ENCODE measurements at places on chromosomes 3 and 15. TPM values are rescaled to one million over a fixed set of nuclear protein-coding genes. Genes with fewer than 3 reads are reported as not detected.

DNA sequence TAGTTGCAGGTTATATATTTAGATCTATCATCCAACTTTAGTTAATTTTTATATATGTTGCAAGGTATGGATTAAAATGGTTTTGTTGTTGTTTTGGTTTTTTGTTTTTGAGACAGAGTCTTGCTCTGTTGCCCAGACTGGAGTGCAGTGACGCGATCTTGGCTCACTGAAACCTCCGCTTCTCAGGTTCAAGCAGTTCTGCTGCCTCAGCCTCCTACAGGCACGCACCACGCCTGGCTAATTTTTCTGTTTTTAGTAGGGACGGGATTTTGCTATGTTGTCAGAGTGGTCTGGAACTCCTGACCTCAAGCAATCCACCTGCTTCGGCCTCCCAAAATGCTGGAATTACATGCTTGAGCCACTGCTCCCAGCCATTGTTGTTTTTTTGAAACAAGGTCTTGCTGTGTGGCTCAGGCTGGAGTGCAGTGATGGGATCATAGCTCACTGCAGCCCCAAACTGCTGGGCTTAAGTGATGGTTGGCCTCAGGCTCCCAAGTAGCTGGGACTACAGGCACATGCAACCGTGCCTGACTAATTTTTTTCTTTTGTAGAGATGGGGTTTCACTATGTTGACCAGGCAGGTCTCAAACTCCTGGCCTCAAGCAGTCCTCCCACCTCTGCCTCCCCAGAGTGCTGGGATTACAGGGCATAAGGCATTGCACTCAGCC lies 92.0 kb downstream of the ZNF609 start:
- no peak for DNase-seq

DNA sequence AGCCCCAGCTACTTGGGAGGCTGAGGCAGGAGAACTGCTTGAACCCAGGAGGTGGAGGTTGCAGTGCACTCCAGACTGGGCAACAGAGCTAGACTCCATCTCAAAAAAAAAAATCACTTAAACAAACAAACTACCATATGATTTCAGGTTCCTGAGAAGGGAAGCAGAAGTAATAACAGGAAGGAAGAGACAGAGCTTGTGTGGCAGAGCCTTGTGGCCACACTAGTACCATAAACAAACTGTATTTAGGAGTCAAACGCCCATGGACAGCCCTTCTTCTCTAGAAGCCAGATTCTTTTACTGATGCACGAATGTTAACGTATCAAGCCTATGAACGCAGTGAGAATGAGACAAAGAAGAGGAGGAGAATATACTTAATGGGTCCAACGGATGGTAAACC lies 12.0 kb downstream of the MTMR10 start:
- no peak for DNase-seq

- DNase-seq, result peak; percentile 70
Measured at GRCh38 chr3:65851827-65852226, 186.9 kb downstream of the MAGI1 start.

DNA sequence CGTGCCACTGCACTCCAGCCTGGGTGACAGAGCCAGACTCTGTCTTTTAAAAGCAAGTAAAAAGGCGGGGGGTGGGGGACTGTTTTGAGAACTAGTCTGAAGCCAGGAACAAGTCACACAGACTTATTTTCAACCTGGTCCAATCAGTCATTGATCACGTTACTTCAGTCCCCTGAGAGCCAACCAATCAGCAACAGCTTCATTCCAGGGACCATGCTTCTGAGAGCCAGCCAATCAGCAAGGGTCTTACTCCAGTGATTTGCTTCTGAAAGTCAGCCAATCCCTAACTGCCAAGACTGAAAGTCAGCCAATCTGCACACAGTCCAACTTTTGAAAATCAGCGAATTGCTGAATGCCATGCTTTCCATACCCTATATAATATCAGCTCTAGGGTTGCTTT lies 48.6 kb upstream of the C15orf39 start:
- no peak for DNase-seq

DNA sequence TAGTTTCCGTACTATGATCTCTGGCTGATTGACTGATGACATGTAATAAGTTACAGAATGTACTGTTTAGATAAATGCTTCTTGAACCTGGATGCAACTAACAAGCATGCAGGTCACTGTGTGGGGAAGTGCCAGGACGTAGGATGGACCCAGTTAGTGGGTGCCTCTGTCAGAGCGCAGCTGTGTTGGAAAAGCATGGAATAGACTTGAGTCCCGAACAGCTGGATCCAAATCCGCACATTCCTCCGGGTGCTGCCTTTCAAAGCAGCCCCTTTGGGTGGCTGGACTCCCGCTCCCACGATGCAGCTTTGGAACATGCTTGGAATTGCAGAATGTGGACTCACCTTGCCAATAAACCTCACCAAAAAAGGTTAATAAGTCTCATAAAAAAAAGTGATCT lies 35.5 kb upstream of the ALDH1A3 start:
- DNase-seq, result no peak

DNA sequence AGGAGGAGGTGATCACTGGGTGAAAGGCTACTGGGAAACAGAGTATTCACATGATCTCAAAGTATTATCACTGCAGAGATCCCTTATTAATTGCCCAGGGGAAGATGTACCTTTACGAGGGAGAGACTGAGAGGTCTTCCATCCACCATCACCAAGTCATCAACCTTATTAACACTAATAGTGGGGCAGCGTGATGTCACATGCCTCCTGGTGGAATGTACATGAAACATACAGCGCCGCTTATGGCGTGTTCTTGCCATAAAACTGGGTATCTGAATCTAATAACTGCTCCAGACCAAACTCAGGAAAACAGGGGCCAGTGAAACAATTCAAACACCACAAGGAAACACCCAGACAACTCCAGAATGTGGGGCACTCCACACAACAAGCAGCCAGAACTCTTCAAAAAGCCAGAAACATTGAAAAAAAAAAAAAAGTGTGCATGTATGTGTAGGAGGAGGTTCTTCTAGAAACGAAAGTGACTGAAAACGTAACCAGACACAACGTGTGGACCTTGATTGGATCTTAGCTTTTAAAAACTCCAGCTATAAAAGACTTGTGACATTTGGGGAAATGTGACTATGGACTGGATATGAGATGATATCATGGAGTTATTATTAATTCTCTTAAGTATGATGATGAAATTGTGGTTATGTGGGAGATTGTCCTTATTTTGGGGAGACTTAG lies 4.6 kb downstream of the STIMATE start:
- DNase-seq, result no peak

DNA sequence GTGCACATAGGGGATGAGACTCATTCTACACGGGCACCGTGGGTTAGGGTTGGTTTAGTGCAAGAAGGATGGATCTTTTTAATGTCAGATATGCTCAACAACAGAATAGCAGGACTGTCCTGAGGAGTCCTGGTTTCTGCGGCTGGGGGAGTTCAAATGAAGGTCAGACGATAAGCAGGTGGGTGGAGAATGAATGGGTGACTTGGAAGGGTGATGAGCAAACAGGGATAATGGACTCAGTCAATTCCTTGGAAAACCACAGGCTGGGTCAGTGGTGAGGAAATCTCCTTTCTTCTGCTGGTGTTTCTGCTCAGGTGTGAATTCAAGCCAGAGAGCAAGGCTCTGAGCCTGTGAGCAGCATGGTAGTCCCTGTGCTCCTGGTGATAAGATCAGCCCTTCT lies 59.9 kb downstream of the MESD start:
- DNase-seq, result no peak

DNA sequence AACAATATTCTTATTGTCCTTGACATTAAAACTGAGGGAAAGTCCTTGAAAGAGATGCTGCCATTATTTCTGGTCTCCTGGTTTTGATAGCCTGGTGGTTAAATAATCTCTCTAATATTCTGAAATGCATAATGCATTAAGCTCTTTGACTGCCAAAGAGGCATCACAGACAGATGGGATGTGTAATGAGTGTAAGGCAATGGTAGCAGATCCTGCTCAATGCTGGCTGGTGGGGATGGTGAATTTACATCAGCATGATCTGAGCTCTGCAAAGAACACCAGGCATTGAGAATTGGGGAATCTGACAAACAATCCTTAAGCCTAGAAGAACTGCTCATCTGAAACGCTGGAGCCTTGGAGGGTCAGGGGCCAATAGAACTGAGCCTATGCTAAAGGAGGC lies 528.6 kb upstream of the LMCD1 start:
- no peak for DNase-seq

Gene SI
- polyA plus RNA-seq, result not detected

Gene MOBP
- polyA plus RNA-seq, result not detected

Gene CLRN1
- not detected for polyA plus RNA-seq

Gene KLHL40
- polyA plus RNA-seq, result not detected

Gene HDGFL3
- polyA plus RNA-seq, result 71.6 TPM

Gene APBA2
- 18.9 TPM for polyA plus RNA-seq

Measured in AG04450 (cell line).